ENCODE measurements at places on chromosomes 7 and 10.

DNA sequence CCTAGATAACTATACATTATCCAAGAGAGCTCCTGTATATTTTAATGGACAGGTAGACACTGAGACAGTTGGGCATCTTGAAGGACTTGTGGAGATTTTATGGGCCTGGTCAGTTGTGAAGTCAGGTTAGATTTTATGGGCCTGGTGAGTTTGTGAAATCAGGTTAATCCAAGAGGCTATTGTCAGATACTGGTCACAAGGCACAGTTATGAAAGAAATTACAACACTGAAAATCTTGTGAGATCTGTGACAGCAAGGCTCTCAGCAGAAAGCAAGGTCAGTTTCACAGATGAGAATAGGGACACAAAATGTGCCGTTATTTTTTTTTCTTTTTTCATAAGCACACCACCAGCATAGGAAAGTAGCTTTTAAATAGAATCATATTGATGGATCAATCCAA lies 167.6 kb downstream of the VTI1A start:
- no peak for DNase-seq

GRCh38 chr10:3812141-3812540 lies 27.1 kb upstream of the KLF6 start:
- DNase-seq: no peak

- no peak for DNase-seq
These were observed 18.5 kb downstream of the ARPC1A start for GRCh38 chr7:99344061-99344647.

DNA sequence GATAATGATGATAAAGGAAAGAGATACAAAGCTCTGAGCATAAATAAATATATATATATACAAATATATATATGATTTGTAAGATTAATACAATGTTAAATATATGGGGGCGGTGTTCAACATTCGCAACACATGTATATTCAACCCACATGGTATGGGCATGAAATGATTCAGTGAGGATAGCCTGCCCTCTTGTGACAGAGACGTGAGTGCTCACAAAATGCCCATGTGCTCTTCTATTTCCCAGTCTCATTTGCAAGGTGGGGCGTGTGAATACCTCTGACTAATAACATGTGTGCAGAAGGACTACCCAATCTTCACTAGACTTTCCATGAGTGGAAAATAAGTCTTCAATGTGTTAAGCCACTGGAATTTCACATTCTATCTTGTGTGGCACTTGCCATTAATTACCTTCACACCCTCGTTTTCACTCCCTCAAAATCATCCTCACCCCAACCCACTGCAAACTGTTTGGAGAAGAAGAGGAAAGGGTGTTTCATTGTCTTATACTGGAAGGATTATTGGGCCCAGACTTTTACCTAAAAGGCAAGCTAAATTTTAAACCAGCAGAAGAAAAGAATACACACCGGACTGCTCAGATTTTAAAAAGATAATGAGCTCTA lies 26.9 kb downstream of the ASAH2 start:
- peak; percentile 36 for DNase-seq

DNA sequence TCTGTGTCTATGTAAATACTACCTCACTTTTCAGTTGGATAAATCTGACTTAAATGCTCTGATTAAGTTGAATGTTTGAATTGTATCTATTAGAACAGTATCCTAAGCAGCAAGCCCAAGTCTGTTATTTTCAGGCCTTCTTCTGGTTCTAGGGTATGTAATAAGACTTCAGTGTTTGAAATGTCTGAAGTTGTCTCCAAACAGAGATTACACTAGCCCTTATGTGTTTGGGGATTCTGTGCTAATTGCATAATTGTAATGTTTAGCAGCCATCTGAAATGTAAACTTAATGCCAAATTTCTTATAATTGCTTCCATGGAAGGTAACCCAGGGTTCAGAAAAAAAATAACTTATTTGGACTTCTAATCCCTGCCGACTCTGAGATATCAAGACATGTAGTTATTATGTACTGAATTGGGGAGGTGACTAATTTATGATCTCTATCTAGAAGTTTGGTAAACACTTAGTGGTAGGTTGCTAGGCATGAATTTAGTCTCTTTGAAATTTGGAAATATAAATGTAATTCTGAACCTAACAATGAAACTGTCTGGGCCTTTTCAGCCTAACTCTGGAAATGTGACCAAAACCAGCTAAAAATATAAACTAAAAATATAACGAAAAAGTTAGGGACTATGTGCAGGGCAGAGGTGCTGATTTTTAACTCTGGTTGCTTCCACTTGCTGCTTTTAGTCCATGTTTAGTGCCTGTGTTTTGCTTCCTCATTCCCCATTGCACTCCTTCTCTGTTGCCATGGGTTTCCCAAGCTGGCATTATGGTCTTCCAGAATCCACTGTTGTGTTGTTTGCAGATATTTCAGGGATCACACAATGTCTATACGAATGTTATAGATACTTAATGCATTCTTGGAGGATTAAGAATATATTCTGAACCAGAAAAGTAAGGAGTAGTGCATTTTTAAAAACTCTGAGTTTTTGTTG lies 54.8 kb downstream of the MCU start:
- no peak for DNase-seq

GRCh38 chr7:25877802-25878789 lies 273.9 kb upstream of the NFE2L3 start:
- DNase-seq: no peak

DNA sequence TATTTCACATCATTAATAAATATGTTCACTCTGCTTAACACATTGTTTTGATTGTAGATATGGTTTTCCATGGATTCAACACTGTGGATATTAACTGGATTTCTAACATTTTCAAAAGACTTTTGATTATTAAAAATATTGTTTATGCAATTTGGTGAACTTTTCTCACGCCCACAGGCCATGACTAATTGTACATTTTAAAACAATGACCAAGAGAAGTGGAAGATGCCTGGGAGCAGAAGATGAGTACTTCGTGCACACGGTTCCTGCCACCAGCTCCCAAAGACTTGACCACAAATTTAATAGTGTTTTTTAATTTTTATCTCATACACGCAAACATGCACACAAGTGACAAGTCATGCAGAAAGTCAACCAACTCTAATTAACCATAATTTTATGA lies 451.0 kb upstream of the ADARB2 start:
- no peak for DNase-seq

- DNase-seq: no peak
These were observed 653 bp upstream of the ADRB1 start for GRCh38 chr10:114042895-114043531.

DNA sequence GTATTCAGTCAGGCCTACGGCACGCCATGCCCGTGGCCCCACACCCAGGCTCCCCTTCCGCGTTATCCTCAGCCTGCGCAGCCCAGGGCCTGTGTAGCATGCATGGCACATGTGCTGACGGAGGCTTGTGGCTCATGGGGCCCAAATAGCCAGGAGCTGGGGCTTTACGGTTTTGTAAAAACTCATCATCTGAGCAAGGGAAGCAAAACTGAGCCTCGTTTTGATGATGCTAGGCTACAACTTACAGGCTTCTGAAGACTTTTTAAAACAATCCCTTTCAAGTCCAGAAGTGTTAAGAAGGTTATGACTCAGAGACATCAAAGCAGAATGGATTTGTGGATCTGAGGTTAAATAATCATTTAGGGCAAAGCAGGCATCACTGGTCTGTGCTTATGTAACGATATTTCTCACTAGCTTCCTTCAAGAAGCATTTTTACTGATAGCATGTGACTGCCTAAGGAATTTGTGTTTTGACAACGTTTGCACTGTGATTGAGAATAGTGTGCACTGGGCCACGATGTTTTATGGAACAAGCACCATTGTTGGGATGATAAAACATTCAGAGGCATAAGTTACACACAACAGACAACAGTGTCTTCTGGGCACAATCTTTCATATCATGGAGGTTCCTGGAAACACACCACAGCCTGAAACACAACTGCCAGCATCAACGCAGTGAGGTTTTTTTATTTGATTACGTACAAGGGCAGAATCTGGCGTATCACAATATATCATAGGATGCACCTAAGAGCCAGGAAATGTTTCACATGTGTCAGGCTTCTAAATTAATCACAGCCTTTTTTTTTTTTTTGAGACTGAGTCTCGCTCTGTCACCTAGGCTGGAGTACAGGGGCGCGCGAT lies 274.3 kb downstream of the CCDC3 start:
- DNase-seq: peak; percentile 11

- no peak for DNase-seq
These were observed 63.6 kb upstream of the IGFBP3 start for GRCh38 chr7:45984386-45985295.

- DNase-seq: peak; percentile 57
These were observed 11.9 kb upstream of the SPAG6 start for GRCh38 chr10:22333167-22333974.

GRCh38 chr10:50576245-50576815 lies 47.4 kb downstream of the SGMS1 start:
- no peak for DNase-seq

GRCh38 chr10:88982366-88982765 lies 8.2 kb upstream of the FAS start:
- no peak for DNase-seq
